ENCODE measurements at places on chromosomes 3 and 15.

- no peak for DNase-seq
Observed at GRCh38 chr3:173055228-173055933, 85.7 kb downstream of the SPATA16 start.

GRCh38 chr3:113607219-113607596, 74.9 kb downstream of the SIDT1 start:
- no peak for DNase-seq

GRCh38 chr15:27820232-27820631, 278.9 kb downstream of the OCA2 start:
- DNase-seq: no peak

- DNase-seq: no peak
Observed at GRCh38 chr3:140447136-140447535, 230.7 kb upstream of the TRIM42 start.

GRCh38 chr3:52208556-52208955, 10.6 kb downstream of the ALAS1 start:
- DNase-seq: no peak

- DNase-seq: no peak
Observed at GRCh38 chr15:65048241-65048640, 3.1 kb downstream of the SLC51B start.

- DNase-seq: no peak
Observed at GRCh38 chr3:23594894-23595670, 210.7 kb upstream of the UBE2E1 start.

- DNase-seq: no peak
Observed at GRCh38 chr3:24503616-24504113, 9.0 kb upstream of the THRB start.

GRCh38 chr15:64824929-64825430, 467 bp downstream of the PIF1 start:
- DNase-seq: no peak

- no peak for DNase-seq
Observed at GRCh38 chr3:112512320-112512719, 13.0 kb upstream of the BTLA start.

GRCh38 chr3:127720161-127720823, 47.5 kb downstream of the ABTB1 start:
- no peak for DNase-seq

GRCh38 chr3:56915966-56916586, 114.3 kb upstream of the ARHGEF3 start:
- no peak for DNase-seq
